ENCODE measurements at places on chromosomes 1 and 21.

- DNase-seq = no peak
Observed at GRCh38 chr1:186139701-186140100, 235.4 kb downstream of the TPR start.

DNA sequence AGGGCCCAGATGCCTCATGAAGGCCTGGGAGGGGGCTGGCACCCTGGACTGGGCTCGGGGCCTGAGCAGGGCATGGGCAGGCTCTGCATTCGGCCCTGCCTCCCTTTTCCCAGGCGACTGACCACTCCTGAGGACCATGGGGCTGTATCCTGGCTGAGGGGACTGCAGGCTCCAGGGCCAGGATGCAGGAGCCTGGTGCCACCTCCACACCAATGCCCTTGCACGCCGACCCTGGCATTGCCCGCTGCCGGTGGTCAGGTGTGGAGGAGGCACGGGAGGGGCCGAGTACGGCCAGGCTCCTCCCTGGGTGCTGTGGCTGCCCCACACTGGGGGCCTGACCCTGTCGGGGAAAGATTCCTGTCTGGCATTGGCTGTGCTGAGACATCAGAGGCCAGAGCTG, 128.9 kb downstream of the SIK1 start:
- DNase-seq = no peak

- no peak for DNase-seq
Observed at GRCh38 chr1:177703888-177704446, 265.9 kb downstream of the SEC16B start.

DNA sequence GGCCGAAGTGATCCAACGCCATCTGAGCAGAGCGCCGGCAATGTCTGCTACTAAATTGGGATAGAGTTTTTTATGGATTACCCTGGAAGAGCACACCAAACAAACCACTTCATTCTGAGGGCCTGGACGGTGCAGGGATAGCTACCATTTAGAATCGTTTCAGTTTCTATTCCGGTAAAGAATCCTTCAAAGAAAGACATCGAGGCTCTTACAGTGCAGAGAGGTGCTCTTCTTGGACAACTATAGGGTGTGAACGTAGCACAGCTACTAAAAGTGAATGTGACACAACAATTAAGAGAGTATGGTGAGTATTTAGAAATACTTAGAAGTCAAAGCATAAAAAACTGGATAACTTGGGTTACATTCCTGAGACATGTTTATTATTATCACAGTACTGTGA, 16.1 kb downstream of the HIVEP3 start:
- DNase-seq = no peak

GRCh38 chr1:81613803-81614202, 186.9 kb upstream of the ADGRL2 start:
- no peak for DNase-seq

GRCh38 chr1:211589782-211590721, 11.1 kb upstream of the SLC30A1 start:
- DNase-seq = no peak

- no peak for DNase-seq
Observed at GRCh38 chr1:118960567-118961136, 27.5 kb downstream of the TBX15 start.

DNA sequence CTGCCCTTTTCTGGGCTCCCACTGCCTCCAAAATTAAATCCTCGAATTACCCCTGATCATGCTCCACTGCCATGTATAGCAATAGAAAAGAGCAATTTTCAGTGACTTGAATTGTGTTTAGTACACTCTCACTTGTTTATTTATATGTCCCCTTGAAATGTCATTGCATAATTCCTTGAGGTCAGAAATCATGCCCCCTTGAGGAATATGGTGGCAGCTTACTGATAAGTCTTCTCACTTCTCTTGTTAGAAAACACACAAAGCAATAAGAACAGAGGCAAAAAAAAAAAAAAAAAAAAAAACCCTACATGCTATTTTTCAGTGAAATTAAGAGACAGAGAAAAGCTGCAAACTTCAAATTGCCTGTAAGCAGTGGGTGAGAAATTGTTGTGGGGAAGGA, 37.5 kb downstream of the GPR88 start:
- no peak for DNase-seq

DNA sequence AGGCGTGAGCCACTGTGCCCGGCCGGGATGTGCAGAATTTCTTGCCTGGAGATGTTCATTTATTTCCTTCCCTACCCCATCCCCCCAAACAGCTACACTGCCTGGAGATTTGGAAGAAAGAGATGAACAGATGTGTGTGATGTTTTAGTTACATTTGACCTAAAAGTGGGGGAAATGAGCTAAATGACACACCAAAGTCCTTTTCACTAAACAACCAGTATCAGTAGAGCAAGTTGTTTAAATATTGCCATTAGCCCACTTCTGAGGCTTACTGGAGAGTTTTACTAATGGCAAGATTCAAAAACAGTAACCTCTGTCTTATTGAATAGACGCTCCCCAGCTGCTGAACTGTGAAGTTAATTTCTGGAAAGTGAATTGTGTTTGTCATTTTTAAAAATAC, 100.1 kb downstream of the RUNX1 start:
- DNase-seq = no peak

DNA sequence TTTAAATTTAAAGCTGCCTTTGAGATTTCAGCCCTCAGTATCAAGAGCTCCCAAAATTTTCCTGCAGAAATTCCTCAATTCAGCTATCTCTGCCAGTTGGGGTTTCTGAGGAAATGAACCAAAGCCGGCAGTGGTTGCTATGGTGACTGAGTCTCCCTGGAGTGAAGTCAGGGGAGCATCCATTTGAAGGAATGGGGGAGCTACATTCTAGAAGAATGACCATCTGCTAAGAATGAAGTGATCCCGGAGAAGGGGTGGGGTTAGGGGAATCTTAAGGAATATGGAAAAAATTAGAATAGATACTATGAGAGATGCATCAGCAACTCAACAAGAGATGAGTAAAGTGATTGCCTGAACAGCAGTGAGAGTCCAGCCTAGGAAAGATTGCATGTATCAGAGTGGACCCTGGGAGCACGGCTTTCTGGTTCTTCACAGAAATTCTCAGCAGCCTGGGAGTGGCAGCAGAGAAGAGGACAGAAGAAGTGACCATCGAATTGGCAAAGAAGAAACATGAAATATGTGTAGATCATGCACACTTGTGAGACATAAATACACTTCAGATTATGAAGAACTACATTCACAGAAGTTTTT, 94.7 kb downstream of the CHD1L start:
- no peak for DNase-seq

DNA sequence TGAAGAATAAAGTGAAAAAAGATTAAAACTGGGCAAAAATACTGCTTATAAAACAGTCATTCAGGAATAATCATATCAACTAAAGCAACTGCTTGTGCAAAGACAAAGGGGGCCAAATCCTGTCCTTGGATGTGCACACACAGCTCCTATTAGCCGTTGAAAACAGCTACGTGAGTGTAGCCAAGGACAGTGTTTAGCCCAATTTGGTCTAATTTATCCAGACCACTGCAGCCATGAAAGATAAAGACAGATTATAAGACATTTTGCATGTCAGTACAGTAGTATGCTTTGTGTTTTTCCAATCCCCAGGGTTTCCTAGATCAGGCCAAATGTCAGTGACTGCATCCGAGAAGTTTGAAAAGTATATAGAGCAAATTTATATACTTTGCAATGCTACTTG, 146.3 kb upstream of the PKN2 start:
- no peak for DNase-seq

DNA sequence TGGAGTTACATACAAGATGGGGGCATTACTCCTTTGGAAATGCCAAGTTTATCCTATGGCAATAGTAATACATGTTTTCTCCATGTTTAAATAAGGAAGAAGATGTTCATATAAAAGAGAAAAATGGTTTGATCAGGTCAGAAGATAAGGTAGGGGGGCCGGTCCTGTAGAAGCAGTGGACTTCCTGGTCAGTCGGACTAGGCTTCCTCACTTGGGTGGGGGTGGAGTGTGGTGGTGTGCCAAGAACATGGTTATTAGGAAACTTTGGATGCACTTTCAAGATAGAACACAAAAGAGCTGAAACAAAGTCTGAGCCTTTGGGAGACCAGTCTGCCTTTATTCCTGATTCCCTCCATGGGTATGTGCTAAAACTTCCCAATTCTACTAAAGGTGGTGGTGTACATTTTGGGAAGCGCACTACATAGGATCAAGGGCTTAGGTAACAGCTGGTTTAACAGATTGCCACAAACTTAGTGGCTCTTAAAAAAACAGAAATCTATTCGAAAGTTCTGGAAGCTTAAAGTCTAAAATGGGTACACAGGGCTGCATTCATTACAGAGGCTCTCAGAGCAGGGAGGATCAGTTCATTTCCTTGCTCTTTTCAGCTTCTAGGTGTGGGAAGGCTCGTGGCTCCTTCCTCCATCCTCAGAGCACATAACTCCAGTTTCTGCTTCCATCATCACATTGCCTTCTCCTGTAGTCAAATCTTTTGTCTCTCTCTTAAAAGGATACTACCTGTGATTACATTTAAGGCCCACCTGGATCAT, 64.6 kb downstream of the KDM1A start:
- no peak for DNase-seq

DNA sequence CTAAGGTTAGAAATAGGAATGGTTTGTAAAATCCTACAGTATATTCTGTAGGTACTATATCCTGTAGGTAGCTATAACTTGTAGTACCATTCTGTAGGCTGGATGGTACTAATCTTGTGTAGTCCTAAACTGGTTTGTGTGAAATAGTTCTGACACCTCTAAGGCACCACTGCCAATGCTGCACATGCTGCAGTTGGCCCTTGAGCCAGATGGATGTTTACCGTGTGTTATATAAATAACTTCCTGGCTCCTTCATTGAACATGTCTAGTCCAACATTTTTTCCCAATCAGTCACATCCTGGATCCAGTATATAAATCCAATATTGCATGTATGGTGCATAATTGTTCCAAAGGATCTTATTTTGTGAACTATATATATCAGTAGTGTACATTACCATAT, 89.5 kb upstream of the GNG4 start:
- DNase-seq = no peak

GRCh38 chr1:167057241-167057688, 32.9 kb downstream of the GPA33 start:
- DNase-seq = no peak
